CD4-positive, alpha-beta memory T cell (primary cell): ENCODE measurements at places on chromosomes 1 and 21.

DNA sequence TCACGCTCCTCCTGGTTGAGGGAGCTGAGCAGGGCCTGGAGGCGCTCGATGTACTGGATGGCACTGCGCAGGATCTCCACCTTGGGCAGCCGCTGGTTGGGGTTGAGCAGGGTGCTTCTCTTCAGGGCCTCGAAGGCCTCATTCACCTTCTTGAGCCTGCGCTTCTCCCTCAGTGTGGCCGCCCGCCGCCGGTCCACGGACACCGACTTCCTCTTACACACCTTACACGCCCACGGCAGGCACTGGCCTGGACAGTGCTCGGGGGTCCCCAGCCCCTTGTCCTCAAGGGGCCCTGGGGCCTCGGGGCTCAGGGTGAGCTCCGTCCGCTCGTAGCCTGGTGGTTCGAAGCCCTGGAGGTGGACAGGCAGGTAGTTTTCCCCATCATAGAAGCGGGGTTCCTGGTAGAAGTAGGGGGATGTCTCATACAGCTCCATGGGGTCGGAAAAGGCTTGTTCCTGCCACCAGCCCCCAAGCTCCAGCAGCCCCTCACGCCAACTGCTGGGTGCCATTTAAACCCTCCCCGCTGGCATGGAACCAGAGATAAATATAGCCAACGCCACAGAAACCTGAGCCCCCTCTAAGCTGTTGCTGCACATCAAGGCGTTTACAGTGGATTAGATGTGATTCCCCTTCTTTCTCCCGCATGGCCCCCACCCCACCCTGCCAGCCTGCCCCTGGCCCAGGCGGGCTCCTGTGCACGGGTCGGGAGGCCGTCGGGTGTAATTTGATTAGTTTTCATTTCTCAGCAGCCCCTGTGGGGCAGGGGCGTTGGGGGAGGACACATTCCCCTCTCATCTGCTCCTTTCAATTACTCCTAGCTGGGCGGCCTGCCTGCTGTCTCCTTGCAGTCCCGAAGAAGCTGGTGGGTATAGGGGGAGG lies at the start of gene MYOG:
Gene MYOG (minus strand): TSS at position 485 of the 879 bp plus-strand sequence. CDS start 51 bp downstream, at position 434.
- DNase-seq, result no peak

GRCh38 chr1:3393024-3393986 lies 61.2 kb upstream of the ARHGEF16 start:
- no peak for DNase-seq

DNA sequence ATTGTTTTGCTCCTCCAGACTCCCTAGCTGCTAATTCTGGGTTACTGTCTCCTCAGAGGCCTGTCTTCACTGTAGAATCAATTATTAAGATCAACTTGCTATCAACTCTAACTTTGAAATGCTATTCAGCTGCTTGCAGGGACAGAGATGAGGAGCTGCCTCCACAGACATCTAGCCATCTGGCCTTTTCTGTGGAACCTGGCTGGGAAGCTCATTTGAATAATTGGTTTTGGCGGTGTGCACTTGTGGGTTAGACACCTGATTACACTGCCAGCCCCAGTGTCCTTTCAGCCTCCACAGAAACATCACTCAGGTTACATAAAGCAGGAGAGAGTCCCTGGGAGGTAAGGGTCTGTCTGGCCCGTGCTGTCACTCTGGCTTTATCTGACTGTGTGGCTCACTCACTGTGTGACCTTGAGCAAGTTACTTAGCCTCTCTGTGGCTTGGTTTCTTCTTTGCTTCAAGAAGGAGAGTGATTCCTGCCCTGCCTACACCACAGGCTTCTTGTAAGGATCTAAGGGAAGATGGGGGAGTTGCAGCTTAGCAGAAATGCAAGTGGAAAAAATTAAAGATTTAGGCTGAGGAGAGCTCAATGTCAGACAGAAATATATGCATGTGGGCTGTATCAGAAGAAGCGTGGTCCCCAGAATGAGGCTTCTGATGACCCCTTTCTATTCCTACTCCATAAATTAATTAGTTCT lies 131.6 kb downstream of the BEND5 start:
- DNase-seq, result no peak

DNA sequence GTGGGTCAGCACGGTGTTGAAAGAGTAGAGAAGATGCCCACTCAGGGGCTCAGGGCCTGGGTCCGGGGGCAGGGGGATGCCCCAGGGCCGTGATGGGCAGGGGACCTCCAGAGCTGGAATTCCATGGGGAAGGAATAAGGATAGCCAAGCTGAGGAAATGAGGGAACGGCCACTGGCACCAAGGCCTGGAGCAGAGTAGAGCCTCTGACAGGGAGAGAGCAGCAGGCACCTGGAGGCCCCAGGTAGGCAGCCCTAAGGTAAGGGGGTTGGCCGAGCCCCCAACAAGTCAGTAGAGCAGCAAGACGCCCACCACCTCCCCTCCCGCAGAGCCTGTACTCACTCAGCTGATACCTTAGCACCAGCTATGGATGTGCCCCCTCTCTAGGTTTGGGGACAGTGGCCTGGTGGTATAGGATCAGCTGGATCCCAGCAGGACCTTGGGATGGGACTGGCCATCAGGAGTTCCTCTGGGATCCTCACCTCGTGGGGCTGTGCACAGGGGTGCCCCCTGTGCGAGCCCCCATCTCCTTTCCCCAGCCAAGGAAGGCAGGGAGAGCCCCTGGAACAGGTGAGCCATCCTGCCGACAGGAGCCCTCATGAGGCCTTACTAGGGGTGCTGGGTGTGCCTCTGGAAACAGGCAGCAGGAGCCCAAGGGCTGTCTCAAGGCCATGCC lies 21.0 kb upstream of the ARF1 start:
- no peak for DNase-seq

GRCh38 chr1:90926971-90927370 lies 94.9 kb downstream of the ZNF644 start:
- DNase-seq, result no peak

GRCh38 chr1:1069711-1070676 lies 4.1 kb downstream of the RNF223 start:
- no peak for DNase-seq

GRCh38 chr1:8212580-8213031 lies 105.3 kb upstream of the SLC45A1 start:
- DNase-seq, result no peak

- no peak for DNase-seq
These were observed 34.6 kb downstream of the CFAP57 start for GRCh38 chr1:43206600-43207228.

DNA sequence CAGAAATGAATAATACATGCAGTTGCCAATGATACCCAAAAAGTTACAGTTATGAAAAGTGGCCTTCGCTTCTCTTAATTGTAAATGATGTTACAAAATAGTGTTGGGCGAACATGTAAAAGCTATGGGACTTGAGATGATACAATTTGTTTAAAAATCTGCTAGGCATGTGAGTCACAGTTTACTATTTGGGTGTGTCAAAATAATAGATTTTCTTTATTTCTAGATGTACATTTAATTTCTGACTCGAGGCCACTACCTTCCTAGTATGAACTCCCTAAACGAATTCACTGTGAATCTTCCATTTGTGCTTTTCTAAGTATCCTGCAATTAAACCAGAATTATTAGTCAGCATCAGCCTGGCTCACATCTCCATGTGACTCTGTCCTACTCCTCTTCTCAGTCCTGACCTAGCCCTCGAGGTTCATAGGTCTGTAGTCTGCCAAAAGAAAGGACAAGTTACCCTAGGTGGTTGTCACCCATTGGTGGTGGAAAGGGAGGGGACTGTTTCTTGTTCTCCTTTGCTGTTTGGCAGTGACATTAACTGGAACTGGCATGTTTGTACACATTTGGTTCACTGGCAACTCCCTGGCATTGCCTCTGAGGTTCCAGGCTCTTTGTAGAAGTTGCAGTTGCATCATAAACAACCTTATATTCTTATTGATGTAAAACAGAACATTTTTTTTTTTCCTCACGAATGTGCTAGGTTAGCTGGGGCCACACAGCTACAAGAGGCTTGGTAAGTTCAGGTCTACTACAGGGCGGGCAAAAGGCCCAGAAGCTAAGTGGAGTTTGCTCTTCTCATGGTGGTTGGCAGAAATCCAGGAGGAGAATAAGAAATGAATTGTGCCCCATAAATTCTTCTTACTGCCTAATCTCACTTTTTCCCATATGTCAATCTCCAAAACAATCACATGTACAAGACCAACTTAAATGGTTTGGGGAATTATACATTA lies 746.5 kb upstream of the ADAMTS5 start:
- DNase-seq, result no peak

GRCh38 chr1:27519331-27520258 lies 29.6 kb upstream of the WASF2 start:
- no peak for DNase-seq

DNA sequence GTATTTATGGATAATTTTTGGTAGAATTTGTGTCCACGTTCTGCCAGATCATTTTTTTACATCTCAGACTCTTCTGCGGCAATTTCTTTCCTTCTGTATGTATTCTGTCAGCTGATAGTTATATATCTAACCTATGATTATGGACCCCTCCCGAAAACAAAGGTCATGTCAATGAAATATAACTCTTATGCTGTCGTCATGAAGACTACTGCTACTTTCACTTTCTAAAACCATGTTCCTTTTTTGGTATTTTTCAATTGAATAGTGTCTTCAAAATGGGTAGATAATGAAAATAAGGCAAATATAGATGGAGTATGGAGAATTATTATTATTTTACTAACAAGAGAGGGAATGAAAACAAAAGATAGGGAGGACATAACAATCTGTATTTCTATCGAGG lies 3.2 kb downstream of the ANGPTL1 start:
- no peak for DNase-seq

DNA sequence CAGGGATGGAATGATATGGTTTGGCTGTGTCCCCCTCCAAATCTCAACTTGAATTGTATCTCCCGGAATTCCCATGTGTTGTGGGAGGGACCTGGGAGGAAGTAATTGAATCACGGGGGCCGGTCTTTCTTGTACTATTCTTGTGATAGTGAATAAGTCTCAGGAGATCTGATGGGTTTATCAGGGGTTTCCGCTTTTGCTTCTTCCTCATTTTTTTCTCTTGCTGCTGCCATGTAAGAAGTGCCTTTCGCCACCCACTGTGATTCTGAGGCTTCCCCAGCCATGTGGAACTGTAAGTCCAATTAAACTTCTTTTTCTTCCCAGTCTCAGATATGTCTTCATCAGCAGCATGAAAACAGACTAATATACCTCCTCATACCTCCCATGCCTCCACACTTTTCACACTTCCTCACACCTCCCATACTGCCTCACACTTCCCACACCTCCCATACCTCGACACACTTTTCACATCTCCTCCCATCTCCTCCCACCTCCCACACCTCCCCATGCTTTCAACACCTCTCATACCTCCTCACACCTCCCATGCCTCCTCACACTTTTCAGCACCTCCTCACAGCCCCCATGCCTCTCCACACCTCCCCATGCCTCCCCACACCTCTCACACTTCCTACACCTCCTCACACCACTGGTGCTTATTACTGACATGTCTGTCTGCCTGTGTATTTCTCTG lies 21.3 kb downstream of the GPR137B start:
- DNase-seq, result no peak

DNA sequence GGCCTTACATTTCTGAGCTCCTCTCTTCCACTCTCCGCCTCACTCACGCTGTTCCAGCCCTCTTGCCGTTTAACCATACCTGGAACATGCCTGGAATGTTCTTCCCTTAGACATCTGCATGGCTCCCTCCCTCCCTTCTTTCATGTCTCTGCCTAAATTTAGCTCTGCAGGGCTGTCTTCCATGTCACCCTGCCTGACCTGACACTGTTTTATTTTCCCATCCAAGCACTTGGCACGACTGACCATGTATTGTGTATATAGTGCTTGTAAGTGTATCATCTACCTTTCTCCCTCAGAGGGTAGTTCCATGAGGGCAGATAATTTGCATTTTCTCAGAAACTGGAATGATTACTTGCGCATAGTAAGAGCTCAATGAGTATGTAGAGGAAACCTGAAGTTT lies 47.3 kb downstream of the ST6GALNAC3 start:
- DNase-seq, result no peak

- no peak for DNase-seq
These were observed 2.8 kb downstream of the EFNA1 start for GRCh38 chr1:155130272-155131006.

DNA sequence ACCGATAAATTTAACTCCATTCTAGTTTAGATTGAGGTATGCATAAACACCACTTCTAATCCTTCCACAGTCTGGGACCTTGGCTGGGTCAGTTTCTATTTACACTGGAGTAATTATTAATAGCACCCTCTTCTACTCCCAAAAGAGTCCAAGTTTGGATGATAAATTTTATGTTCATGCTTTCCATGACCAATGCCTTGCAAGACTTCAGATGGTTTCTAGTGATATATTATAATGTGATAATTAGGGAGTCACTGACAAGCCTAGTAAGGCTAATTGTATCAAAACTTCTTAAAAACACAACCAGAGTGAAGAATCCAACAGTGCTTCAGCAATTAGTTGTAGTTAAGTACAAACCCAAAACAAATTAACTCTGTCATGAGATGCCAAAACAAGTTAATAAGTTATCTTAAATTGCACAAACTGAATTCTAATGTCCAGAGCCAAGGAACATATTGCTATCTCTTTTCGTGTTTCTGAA lies 489.6 kb downstream of the TTLL7 start:
- DNase-seq, result no peak

- DNase-seq, result no peak
These were observed 36.7 kb upstream of the TMEM222 start for GRCh38 chr1:27285274-27285660.

GRCh38 chr1:21903638-21904453 lies 33.3 kb downstream of the HSPG2 start:
- no peak for DNase-seq

- no peak for DNase-seq
These were observed 189.1 kb downstream of the SMYD3 start for GRCh38 chr1:246318036-246318359.

- DNase-seq, result no peak
These were observed 222.5 kb downstream of the SLC45A1 start for GRCh38 chr1:8540261-8540941.

DNA sequence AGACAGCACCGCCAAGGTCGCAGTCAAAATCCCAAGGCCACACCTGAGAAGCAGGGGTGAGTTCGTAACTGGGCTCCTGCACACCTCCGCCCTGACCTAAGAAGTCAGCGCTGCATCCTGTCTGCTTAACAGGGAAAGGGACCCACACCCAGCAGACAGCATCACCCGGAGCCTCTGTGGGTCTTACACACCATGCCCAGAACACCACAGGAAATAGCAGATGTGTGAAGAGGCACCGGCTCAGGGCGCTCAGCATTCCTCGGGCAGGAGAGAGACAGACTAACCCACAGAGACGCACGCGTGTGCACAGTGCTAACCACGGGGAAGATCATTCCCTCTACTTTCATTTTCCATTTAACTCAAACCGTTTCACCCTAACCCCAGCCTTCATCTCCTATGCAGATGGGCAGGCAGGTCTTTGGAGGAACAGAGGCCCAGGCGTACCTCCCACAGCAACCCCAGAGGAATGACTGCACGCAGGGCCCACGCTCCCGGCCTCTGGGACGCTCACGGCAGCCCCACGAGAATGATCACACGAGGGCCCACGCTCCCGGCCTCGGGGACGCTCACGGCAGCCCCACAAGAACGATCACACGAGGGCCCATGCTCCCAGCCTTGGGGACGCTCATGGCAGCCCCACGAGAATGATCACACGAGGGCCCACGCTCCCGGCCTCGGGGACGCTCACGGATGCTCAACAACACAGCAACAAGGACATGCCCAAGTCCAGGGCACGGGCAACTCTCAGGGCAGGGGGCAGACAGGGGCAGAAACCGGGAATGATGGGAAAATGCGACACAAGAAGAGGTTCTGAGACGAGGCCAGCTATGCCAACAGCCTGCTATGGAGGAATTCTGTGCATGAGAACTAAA lies 20.9 kb downstream of the POFUT2 start:
- peak; percentile 52 for DNase-seq
